Stimulated activated CD8-positive, alpha-beta memory T cell treated with anti-CD3 and anti-CD28 coated beads, Interleukin-2, amount 100 ng/mL, for 1 hour (primary cell): ENCODE measurements at places on chromosomes 1 and 21.

DNA sequence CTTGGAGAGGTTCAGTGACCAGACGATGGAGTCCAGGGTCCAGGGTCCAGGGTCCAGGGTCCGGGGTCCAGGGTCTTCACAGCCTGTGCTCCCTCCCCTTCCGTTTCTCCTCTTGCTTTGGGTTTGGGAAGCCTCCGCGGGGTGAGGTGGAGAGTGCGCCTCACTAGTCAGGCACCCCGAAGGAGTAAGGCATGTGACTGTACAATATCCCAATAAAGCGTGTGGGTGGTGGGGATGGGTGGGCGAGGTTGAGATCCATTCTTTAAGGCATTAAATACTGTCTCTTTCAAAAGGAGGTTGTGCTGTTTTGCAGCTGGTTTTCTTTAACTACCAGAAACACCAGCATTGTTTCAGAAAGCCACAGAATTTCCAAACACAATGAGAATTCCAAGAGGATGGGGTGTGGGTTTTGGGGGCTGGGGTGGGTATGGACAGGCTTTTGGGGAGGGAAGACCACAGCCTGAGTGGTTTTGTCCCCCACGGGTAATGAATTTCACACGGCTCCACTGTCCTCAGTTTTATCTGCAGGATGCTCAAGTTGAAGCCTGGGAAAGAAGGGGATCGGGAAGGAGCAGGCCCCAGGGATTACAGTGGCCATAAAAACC is 65.7 kb downstream of the KIF26B start:
- no peak for DNase-seq

DNA sequence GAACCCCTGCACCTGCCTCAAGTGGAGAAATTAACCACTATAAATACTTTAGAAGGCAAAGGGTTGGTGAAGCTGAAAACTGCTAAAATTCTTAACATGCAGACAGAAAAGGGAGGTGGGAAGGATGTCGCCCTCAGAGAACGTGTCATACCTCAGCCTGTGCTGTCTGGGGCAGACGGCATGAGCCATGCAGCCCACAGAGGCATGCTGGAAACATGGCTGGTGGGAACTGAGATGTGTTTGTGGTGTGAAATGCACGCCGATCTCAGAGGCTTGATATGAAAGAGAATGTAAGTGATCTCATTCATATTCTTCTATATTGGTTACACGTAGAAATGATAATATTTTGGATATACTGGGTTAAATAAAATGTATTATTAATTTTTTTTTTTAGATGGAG is 16.3 kb downstream of the AGPAT3 start:
- DNase-seq = no peak

GRCh38 chr1:83641796-83642443 is 357.0 kb downstream of the TTLL7 start:
- DNase-seq = no peak

DNA sequence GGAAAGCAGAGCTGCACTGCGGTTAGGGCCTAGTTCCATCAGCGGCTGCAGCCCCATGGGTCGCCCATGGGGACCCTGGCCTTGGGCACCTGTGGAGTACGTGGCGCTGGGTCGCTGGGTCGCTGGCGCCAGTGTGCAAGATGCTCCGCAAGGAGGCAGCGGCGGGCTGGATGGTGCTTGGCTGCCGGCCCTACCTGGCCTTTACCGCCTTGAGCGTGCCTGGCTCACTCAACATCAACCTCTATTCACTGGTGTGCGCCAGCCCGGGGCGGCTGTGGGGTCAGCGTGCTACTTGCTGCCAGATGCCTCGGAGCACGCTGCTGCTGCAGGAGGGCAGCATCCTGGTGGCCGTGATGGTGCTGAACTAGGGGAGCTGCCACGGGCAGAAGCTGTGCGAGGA is 85.1 kb upstream of the RHOU start:
- DNase-seq = no peak

- peak; percentile 49 for DNase-seq
These were observed at the start of gene ENTREP3 for GRCh38 chr1:155255243-155256007. ENTREP3 (minus strand) TSS chr1:155255483; CDS start chr1:155254877, 606 bp downstream.

GRCh38 chr1:52237430-52237829 is 95.5 kb downstream of the ZFYVE9 start:
- DNase-seq = no peak

DNA sequence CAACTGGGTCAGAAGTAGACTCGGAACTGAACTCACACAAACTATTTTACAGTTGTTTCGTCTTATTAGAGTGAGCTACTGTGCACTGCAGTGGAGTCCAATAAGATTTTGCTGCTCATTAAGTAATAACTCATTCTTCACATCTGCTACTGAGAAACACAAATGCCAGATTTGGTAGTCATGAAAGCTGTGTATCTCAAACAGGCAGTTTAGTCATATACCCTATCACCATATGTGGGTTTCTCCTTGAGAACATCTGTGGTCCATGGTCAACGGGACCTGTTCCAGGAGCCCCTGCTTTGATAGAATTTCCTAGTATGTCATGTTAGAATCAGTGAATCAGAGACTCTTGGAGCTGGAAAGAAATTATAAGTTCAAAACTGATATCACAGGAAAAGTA is 60.4 kb downstream of the ALG14 start:
- DNase-seq = no peak

DNA sequence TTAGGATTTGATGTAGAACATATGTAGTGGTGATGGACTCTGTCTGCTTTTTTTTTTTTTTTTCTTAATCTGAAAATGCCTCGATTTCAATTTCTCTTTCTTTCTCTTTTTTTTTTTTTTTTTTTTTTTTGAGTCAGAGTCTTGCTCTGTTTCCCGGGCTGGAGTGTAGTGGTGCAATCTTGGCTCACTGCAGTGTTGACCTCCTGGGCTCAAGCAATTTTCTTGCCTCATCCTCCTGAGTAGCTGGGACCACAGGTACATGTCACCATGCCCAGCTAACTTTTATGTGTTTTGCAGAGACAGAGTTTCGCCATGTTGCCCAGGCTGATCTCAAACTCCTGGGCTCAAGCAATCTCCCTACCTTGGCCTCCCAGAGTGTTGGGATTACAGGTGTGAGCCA is 17.4 kb downstream of the MAST2 start:
- DNase-seq = no peak

GRCh38 chr1:30473922-30474817 is 249.2 kb downstream of the MATN1 start:
- no peak for DNase-seq

DNA sequence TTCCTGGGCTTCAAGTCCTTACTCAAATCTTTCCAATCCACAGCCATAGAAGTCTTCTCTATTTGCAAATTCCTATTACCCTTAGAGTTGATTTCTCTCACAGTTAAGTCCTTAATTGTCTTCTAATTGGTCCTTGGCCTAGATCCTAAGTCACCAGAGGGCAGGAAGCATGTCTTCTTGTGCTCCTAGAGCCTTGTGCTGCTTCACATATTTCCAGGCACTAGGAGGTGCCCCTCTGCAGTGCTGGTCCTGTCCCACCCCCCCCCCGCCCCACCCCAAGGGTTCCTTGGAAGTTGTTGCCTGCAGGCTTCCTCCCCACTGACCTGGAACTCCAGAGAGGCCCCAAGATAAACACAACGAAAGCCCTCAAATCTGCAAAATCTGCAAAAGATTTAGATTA is 28.1 kb upstream of the TARBP1 start:
- no peak for DNase-seq

GRCh38 chr1:186806477-186806876 is 22.3 kb upstream of the PLA2G4A start:
- DNase-seq = no peak

GRCh38 chr1:111471012-111471411 is 2.8 kb upstream of the C1orf162 start:
- peak; percentile 42 for DNase-seq

DNA sequence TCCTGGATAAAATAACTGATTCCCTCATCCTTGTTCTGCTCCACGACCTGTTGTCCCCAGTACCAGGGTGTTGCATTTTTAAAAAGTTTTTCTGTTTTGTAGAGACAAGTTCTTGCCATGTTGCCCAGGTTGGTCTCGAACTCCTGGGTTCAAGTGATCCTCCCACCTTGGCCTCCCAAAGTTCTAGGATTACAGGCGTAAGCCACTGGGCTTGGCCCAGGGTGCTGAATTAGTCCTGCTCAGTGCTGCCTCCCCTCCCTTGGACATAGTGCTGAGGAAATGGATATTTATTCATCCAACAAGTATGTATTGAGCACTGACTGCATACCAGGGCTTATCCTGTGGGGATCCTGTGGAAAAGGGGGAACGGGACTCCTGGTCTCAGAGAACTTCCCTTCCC is 126.4 kb downstream of the PTPRU start:
- DNase-seq = no peak

- DNase-seq = no peak
These were observed 7.2 kb downstream of the GPN2 start for GRCh38 chr1:26882696-26883463.

GRCh38 chr1:31573261-31573660 is 3.1 kb upstream of the TINAGL1 start:
- no peak for DNase-seq

- DNase-seq = no peak
These were observed 20.9 kb downstream of the PODN start for GRCh38 chr1:53082826-53083455.

- no peak for DNase-seq
These were observed 96.0 kb upstream of the BMP8A start for GRCh38 chr1:39395357-39395831.

- DNase-seq = no peak
These were observed 127.3 kb downstream of the HHIPL2 start for GRCh38 chr1:222420633-222421032.

GRCh38 chr1:153794624-153795329 is 19.6 kb downstream of the SLC27A3 start:
- no peak for DNase-seq

GRCh38 chr1:55128418-55128995 is 86.7 kb downstream of the USP24 start:
- DNase-seq = no peak

GRCh38 chr1:72296501-72296900 is 14.2 kb upstream of the NEGR1 start:
- DNase-seq = no peak

GRCh38 chr1:60895701-60896100 is 186.7 kb upstream of the NFIA start:
- DNase-seq = no peak

DNA sequence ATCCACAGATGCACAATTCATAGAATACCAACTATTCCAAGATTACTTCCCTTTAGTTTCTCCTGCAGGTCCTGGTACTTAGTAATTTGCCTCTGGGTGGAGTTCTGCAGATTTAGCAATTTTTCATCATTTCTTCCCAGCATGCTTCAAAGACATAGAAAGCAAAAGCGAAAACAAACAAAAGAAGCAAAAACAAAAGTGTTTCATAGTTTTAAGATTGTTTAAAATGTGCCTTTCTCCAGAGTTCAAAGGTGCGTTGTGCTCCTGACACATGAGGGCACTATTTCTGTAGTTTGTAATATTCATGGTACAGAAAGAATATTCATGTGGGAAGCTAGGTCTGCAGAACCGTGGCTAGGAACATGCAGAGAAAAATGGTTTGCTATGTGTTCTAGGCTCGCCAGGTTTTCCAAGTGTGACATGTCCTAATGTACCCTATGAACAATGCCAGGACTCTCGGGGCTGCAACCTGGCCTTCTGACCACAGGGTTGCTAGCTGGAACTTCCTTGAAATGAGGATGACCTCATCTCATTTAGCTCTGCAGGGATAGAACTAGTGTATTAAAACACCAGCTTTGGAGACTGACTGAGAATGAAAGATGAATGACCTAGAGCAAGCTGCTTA is 30.0 kb upstream of the RCSD1 start:
- DNase-seq = no peak
